Natural killer cell treated with Interleukin-12 subunit alpha and Interleukin-12 subunit beta and Interleukin-15 and Interleukin-18, amount 100 ng/mL, for 72 hours (primary cell): ENCODE measurements at places on chromosomes 3 and 15. TPM values are rescaled to one million over a fixed set of nuclear protein-coding genes. Genes with fewer than 3 reads are reported as not detected.

GRCh38 chr3:9179826-9180763, 69.4 kb downstream of the SRGAP3 start:
- no peaks in the 10 kb centered on the region for H3K36me3 ChIP-seq
- peaks cover 25% of the 10 kb centered on the region for H3K4me1 ChIP-seq
- H3K4me3 ChIP-seq: peak overlapping the region; percentile 77
- DNase-seq: no peak
- peak overlapping the region; percentile 56 for H3K27ac ChIP-seq

Gene RLBP1
- total RNA-seq: 0.48 TPM

- H3K4me1 ChIP-seq: no peaks in the 10 kb centered on the region
- DNase-seq: no peak
- H3K4me3 ChIP-seq: no peak overlapping the region
- no peak overlapping the region for H3K27ac ChIP-seq
These were observed 20.7 kb upstream of the ERC2 start for GRCh38 chr3:56488812-56489600.

GRCh38 chr3:44885618-44886017, 11.2 kb downstream of the TGM4 start:
- H3K27me3 ChIP-seq: peaks cover 15% of the 10 kb centered on the region
- H3K36me3 ChIP-seq: no peaks in the 10 kb centered on the region
- no peak overlapping the region for H3K27ac ChIP-seq
- H3K4me1 ChIP-seq: no peaks in the 10 kb centered on the region
- H3K4me3 ChIP-seq: no peak overlapping the region

DNA sequence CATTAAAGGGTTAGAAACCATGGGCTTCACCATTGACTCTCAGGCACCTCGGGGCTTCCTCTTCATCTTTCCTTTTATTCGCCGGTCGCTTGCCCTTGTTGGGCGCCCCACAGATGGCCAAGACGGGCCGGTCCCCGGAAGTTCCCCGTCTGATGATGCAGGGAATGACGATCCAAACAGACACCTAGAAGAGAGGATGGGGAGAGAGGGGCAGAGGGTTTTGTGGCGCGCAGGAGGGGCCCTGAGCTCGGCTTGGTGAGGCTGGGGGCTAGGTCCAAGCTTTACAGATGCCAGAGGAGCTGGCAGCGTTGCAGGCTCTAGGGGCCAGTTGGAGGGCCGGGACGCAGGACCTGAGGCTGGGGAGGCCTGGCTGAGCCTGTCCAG, 532 bp upstream of the ESYT3 start:
- H3K36me3 ChIP-seq: no peaks in the 10 kb centered on the region
- DNase-seq: no peak
- peak overlapping the region; percentile 59 for H3K4me3 ChIP-seq
- H3K4me1 ChIP-seq: peaks cover 7% of the 10 kb centered on the region
- H3K27ac ChIP-seq: no peak overlapping the region
